ENCODE measurements at places on chromosomes 4 and X.

- DNase-seq: no peak
Measured at GRCh38 chr4:30182786-30183185, 537.4 kb upstream of the PCDH7 start.

GRCh38 chr4:87101543-87102199 is 118.7 kb downstream of the KLHL8 start:
- DNase-seq: no peak

DNA sequence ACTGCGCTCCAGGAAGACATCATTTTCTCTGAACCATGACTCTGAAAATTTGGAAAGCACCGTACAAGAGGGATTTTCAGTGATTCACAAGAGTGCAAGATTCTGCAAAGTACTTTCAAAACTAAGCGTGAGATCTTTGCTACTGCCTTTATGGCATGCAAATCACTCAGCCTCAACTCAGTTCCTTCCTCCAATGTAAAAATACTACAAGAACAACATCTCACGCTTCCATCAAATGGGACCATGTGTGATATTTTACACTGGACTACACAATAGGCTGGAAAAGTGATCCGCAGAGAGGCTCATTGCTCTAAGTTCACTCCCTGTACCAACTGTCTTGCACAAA is 674 bp upstream of the IL15 start:
- no peak for DNase-seq

GRCh38 chrX:69932323-69932722 is 117.4 kb downstream of the AWAT2 start:
- DNase-seq: no peak

- DNase-seq: no peak
Measured at GRCh38 chrX:15055146-15055930, 182.1 kb downstream of the MOSPD2 start.

GRCh38 chr4:34181891-34182290 is 2062.4 kb downstream of the ARAP2 start:
- no peak for DNase-seq

- no peak for DNase-seq
Measured at GRCh38 chrX:7127056-7127455, 20.5 kb upstream of the STS start.

DNA sequence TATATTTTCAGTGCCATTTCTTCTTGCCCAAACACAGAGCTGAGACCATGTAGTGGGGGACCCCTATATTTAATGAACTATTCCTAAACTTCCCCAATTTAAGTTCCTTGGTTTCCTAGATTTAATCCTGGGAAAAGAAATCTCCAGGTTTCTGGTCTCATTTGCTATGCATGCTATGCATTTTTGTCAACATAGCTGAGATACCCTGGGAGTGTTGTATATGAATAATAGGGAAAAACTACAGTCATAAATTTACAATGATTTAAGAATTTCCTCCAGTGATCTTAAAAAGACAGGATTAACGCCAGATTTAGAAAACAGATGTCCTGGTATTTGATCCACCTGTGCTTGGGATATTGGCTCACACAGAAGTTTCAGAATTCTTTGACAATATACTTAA is 136.8 kb upstream of the RAPGEF2 start:
- DNase-seq: no peak

DNA sequence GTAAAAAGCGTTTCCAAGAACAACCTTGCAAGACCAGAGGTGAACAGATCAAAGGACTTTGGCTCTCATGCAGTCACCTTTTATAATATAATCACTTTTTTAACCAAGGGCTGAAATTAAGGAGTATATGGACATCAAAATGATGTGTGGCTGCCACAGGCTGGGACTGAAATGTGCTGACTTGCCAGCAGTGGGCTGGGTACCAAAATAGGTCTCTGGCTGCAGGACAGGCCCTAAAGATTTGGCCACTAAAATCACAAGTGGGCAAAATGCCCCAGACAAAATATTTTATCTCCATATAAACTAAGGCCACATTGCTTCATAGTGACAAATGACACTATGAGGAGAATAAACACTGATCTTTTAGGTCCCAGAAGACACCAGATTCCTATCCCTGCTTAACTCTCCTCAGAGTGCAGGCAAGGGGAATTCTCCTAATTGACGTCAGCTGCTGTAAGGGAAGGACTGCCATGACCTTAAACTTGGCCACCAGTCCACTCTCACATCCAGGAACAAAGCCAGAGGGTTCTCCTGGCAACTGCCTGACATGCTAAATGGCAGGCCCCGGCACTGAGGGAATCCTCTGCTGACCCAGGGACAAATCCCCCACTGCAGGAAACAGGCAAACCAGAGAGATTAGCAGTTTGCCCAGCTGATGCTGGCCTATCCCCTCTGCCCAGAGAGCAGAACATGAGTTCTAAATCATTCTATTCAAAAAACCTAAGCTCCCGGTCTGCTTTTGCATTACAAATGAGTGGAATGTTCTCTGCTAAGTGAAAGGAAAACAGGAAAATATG is 155.8 kb downstream of the PPP3CA start:
- DNase-seq: no peak

- DNase-seq: no peak
Measured at GRCh38 chr4:108365551-108365950, 196.8 kb upstream of the LEF1 start.

GRCh38 chrX:109672239-109672638 is 47.3 kb upstream of the KCNE5 start:
- DNase-seq: no peak

Measured in stimulated activated CD4-positive, alpha-beta T cell treated with anti-CD3 and anti-CD28 coated beads, TNF-alpha, amount 100 ng/mL, for 4 hours (primary cell).